ENCODE measurements at places on chromosomes 16 and 17.

- DNase-seq: no peak
Measured at GRCh38 chr17:73267648-73268537, 6.2 kb upstream of the CPSF4L start.

GRCh38 chr17:42431758-42432161 lies 8.7 kb upstream of the CAVIN1 start:
- no peak for DNase-seq

DNA sequence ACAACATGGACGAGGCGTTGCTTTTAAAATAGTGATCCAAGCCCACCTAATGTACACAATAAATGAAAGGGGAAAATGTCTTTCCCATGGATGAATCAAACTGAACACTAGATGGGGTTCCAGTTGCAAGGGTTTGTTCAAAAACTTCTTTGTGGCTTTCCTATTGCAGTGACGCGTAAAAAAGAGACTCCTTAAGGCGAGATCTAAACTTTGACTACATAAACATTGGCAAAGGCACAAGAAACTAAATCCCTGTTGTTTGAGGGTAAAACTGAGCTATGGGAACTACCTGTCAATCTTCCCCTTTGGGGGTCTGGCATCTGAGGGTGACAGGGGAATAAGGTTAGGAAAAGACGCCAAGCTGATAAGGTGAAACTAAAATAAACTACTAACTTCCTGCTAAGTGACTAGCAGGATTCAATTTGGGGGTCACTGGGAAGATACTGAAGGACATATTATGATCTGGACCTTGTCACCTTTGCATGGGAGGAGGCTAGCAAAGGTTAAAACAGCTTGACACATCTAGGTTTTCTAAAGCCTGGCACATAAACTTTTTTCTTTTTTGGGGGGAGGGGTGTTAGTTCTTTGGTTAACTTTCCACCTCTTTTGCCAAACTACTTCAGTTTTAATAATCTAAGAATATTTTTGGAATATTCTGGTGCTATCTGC lies 4.7 kb downstream of the SALL1 start:
- DNase-seq: peak; percentile 75

DNA sequence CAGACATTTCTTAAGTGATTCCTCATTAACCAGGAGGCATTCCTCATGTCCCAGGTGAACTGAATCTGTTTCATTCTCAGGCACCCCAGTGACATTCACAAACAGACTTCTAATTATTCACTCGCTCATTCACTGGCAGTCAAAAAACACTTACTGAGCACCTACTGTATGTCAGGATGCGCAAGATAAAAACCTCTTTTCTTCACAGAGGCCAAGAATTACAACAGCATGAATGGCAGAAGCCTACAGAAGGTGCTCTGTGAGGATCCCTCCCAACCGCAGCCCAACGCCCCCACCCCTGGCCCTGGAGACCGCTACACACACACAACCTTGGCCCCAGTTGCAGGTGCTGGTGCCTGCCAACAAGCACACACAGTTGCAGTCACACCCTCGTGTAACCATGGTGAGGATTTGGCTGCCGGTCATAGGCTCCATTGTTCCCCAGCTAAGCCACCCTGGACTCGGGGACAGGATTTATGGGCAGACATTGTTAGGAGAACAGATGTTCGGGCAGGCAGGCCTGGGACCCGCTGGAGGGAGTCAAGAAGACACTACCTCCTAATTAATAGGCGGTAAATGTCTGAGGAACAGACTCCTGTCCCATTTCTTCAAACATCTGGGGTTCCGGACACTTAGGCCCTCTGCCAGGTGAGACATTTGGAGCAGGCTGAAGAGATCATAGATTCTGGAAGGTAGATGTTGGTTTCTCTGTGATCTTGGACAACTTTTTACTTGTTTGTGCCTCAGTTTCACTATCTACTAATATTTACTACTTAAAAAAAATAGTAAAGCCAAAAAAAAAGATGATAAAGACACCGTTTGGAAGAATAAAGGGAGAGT lies 43.2 kb downstream of the CUEDC1 start:
- DNase-seq: peak; percentile 91

DNA sequence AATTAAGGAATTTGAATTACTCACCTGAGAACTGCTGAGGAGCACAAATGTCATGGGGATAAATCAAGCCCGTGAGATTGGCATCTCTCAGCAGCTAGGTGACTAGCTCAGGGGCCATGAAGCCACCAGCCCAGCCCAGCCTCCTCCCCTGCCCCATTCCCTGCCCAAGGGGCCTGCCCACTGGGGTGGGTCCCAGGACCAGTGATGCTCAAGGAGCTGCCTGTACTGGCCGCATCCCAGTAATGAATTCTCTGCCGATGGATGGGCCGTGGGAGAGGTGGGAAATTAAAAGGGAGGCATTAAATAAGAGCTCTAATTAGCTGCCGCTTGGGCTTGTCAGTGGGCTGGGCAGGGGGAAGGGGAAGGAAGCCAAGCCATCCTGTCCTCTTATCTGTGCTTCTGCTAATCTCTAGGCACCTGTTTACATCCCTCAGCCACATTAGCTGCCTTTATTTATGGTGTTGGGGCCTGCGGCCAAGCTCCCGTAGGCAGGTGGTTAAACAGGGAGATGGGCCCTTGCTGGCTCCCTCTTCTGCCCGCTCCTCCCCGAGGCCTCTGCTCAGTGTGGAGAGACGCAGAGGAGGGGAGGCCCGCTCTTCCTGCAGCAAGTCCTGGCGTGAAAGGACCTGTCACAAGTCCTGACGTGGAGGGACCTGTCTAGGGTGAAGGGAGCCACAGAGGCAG lies 48.8 kb downstream of the PIPOX start:
- no peak for DNase-seq

DNA sequence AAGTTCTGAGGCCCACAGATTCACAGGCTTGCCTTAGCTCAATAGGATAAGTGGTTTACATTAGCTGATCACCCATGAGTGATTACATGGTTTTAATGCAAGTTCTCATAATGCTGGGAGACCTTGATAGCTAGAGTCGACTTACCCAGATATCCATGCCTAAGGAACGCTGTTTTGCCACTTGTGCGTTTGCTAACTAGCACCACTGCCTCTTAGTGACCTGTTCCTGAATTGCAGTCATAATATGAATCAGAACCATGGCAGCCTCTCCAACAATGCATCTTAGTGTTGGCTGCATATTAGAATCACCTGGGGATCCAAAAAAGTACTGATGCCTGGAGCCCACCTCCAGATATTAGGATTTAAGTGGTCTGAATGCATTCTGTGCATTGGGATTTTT lies 251.1 kb upstream of the CDH5 start:
- no peak for DNase-seq

GRCh38 chr17:19742495-19742894 lies 5.6 kb downstream of the ALDH3A1 start:
- no peak for DNase-seq

DNA sequence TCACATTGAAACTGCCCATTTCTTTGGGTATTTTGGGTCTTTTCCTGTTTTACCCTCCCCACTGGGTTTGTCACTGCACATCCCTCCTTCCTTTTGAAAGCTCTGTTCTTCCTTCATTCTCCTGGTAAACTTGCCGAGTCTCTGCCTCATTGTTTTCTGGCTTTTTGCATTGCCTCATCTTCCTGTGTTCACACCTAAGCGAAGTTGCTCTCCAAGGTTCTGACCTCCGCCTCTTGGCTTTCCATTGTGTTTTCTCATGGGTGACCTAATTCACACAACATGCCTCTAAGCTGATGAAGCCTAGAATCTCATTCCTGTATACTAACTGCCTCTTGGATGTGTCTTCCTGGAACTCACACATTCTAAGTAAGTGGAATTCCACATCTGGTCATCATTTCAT lies 1096.1 kb upstream of the EEF2KMT start:
- peak; percentile 39 for DNase-seq
